NCI-H510A treated with DMSO at 0.1 percent for 48 hours (cell line): ENCODE measurements at places on chromosomes 13 and 19.

- DNase-seq: no peak
Observed at GRCh38 chr19:44598880-44599279, 14.5 kb upstream of the IGSF23 start.

- DNase-seq: no peak
Observed at GRCh38 chr13:74641586-74641985, 507.4 kb upstream of the KLF12 start.

GRCh38 chr19:10655457-10656312 is 1.5 kb downstream of the ILF3 start:
- no peak for DNase-seq

- DNase-seq: no peak
Observed at GRCh38 chr19:35742121-35742724, at the start of gene IGFLR1. IGFLR1 (minus strand) TSS chr19:35742452; CDS start chr19:35741180, 1,272 bp downstream.

DNA sequence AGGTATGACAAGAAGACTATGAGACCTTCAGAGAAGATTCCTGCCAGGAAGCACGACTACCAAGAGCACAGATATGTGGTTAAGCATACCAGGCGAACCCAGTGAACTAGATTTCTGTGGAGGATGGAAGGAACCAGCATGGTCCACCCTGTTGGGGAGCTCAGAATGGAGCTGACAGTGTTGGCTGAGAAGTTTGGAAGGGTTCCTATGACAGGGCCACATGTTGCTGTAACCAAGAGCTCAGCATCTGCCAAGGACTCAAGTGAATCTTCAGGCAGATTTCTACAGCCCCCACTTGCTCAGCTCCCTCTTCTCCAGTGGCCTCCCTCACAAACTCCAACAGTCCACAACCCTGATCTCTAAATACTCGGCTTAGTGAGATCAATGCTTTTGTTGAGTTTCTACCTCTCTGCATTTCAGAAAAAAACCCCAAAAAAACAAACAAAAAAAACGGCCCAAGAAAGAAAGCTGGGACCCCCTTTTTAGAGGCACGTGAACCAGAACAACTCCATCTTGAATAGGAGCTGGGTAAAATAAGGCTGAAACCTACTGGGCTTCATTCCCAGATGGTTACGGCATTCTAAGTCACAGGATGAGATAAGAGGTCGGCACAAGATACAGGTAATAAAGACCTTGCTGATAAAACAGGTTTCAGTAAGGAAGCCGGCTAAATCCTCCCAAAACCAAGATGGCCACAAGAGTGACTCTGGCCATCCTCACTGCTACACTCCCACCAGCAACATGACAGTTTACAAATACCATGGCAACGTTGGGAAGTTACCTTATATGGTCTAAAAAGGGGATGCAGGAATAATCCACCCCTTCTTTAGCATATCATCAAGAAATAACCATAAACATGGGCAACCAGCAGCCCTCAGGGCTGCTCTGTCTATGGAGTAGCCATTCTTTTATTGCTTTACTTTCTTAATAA is 691.1 kb downstream of the UQCRFS1 start:
- DNase-seq: no peak
